ENCODE measurements at places on chromosomes 1 and 21.

GRCh38 chr1:223479261-223479660 is 86.0 kb downstream of the CCDC185 start:
- no peak for DNase-seq

DNA sequence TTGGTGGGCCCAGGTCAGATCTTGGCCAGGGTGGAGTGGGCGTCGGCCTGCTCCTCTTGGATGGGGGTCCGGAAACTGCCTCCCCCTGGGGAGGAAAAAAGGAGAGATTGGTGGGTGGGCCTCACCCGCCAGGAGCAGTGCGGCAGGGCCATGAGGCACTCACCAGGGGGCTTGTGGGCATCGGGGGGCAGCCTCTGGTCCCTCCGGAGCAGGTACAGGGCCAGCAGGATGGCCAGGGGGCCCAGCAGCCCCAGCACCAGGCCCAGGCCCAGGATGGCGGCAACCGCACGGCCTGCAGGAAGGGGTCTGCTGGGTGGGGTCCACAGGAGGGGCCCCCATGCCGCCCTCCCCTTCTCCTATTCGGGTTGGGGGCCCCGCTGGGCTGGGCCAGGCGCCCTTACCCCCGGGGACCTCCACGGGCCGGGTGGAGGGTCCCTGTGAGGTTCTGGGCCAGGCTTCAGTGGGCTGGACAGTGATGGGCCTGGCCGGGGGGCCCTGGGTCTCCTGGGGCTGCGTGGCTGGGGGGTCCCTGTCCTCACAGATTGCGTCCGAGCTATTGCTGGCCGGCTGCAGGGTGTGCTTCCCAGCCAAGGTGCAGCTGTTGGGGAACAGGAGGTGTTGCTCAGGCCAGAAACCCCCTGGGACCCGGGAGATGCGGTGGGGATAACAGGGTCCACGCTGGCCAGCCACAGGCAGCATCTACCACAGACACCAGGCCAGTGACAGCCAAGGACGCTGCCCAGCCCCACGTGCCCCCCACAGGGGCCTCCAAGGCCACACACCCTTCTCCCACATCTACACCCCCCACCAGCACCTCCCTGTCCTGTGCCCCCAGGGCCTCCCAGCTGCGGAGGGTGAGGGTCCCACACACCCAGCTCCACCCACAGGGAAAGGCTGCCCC is 2.2 kb downstream of the TNFRSF4 start:
- no peak for DNase-seq

- DNase-seq, result no peak
Measured at GRCh38 chr1:40030528-40031135, 9.9 kb upstream of the CAP1 start.

- peak; percentile 94 for DNase-seq
Measured at GRCh38 chr1:160101037-160101716, 2.8 kb upstream of the IGSF8 start.

DNA sequence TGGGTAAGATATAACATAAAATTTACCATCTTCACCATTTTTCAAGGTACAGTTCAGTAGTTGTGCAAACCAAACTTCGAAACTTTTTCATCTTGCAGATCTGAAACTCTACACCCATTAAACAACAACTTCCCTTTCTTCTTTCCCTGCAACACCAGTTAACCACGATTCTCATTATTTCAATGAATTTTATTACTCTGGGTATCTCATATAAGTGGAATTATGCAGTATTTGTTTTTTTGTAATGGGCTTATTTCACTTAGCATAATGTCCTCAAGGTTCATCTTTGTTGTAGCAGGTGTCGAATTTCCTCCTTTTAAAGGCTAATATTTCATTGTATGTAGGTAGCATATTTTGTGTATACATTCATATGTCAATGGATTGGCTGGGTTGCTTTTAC is 146.1 kb downstream of the SPATA46 start:
- no peak for DNase-seq

DNA sequence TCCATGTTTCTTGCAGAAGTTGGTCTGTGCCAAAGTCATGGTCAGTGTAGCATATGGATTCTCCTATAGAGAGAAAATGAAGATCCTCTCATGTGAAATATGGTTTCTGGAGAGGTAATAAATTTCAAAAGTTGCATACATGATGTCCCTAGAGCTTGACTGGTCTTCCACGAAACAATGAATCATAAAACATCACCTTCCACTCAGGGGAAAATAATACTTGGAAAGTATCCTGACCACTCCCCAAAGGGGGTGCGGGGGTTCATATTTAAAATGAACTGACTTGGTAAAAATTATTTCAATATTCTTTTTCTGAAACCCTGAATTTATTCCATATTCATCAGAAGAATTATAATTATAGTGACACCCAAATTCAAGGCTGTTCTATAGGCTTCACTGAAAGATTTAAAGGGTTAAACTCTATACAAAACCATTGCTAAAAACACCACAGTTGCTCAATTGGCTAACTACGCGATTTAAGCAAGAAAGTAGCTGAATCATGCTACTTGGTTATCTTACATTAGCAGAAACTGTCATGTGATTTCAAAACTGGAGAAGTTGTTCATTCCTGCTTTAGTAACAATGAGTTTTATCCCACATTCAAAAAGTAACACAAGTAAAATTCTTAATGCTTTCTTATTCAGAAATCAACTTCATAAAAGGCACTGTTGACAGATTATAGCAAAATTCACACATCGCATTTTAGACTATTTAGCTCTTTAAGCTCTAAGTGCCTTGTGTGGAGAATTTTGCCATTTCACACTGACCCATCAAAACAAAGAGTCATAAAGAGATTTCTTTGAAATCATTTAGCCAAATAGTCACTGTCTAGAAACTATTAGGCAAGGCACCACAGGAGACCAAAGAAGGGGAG is 5.3 kb downstream of the CREG1 start:
- DNase-seq, result no peak

GRCh38 chr21:38488640-38489270 is 9.5 kb downstream of the ERG start:
- no peak for DNase-seq

DNA sequence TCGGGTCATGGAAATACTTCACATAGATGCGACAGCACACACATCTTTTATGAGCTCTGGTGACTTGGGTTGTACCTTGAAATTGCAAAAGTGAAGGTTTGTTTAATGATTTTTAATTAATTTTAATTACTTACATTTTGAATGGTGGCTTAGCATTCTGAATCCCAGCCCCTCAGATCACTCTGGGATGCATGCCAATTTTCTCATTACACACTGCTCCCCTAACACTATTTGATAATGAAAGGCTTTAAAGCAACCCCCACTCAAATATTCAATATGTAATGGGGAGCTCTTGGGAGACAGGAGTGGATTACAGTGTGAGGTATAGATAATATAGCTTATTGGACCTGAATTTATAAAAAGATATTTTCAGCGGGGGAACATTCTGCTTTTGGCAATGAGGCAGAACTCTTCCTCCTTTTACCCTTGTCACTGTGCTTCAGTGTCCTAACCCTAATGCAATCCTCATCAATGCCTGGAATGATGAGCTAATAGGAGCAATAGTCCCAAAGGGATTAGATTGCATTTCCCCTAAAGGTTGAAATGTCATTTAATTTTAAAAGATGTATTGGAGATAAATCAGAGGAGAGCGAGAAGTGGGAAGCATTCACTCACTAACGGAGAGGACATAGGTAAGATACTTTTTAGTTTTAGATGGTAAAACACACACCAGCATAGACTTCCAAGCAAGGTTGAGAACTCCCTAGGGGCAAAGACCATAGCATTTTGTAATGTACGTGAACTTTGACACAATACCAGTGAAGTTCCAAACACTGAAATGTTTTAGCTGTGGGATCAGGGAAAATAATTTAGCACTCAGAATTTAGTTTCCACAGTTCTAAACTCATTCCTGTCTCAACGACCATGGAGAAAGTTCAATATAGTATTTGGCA is 384.1 kb upstream of the PLXNA2 start:
- DNase-seq, result no peak

- no peak for DNase-seq
Measured at GRCh38 chr1:92301021-92301420, 2.2 kb downstream of the RPAP2 start.

DNA sequence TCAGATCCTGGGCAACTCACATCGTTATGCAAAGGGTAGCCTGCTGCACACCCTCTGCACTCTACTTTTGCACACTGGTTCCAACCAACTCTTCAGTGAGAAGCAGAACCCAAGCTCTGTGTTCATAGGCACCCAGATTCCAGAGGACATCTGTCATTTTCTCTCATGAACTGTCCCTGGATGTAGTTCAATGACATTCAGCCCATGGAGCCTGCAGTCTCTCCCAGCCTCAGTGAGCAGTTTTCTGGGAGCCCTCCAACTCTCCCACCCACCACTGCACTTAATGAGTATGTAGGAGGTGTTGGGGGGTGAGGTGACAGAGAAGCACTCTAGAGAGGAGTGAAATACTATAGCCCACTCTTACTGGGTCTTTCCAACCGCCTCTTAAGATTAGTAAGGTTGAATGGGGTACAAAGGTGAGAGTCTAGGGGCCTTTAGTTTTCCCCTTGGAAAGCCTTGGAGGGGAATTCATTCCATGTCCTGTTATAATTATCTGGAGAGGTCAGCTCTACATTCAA is 58.1 kb upstream of the APOBEC4 start:
- DNase-seq, result no peak

- DNase-seq, result no peak
Measured at GRCh38 chr1:171740356-171740863, 1.5 kb downstream of the VAMP4 start.

DNA sequence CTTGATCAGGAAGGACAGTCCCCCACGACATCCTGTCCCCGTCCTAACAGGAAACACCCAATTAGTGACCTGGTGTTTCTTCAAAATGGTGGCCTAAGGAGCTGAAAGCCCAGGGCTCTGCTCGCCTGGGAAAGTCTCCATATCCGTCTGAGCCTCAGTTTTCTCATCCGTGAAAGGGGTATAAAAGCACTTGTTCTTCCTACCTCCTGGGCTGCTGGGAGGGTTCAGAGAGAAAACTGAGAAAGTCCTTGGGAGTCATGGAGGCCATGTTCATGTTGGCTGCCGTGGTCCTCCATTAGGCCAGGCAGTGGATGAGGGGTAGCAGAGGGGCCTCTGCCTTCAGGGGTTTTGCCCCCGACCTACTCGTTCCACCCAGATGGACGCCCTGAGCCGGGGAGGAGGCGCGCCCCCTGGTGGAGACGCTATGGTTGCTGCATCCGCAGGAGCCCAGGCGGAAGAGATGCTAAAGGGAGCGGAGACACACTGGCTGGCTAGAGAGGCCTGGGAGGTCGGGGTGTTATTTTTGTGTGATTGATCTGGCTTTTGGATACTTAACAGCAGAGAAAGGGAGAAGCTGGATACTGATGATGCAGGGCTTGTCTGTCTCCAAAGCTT is 113.5 kb downstream of the PRDM2 start:
- no peak for DNase-seq

- no peak for DNase-seq
Measured at GRCh38 chr1:40884055-40884795, 22.1 kb upstream of the CITED4 start.

DNA sequence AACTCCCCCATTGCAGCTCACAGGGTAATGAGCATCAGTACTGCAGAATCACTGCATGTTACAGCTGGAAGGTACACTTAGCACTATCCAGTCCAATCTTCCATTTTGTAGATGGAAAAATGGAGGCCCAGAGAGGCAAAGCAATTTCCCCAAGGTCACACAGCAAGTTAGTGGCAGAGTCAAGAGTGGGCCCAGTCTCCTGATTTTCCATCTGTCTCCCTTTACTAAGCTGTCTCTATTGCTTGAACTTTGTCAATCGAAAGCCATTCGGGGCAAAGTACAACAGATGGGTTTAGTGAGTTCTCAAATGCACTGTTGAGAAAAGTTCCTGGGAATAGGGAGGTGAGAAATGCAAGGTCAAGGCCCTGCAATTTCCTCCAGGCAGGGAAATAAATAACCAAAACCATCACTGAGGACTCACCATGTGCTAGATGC is 50.4 kb upstream of the IFFO2 start:
- DNase-seq, result no peak

- DNase-seq, result no peak
Measured at GRCh38 chr1:12436817-12437599, 181.0 kb downstream of the DHRS3 start.

GRCh38 chr21:15841856-15842564 is 112.2 kb downstream of the USP25 start:
- no peak for DNase-seq

DNA sequence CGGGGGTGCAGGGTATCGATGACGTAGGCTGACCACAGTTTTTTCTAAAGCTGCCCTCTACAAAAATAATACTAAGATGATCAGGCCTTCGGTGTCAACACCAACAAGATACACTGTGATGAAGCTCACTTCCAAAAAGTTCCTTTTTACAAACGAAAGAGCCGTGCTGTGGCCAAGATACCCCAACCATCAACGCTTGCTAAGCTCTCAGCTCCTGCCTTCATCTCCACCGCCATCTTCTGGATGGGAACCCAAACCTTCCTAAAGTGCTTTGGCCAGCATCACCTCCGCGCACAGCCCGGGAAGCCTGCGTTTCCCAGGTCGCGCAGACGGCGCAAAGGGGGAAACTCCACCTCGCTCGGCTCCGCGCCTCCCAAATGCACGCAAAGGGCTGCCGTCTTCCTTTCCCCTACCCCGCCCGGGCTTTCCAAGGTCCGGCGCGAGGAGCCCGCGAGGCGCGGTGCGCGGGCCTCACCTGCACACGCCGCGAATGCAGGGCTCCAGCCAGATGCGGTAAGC is 541 bp downstream of the USP48 start:
- peak; percentile 77 for DNase-seq

DNA sequence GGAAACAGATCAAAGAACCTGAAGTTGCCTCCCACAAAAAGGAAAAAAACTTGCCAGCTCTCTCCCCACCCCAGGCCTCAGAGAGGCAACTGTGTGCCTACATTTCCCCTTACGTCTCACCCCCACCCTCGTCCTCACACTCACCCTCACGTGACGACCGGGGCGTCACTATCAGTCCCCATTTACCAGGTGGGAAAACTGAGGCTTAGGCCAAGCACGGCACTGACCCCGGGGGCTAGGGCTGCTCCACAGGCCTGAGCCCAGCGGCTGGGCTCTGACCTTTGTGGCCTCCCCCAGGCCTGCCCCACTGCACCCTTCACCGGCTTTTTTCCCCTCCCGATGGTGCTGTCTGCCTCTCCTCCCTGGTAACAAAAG is 51.5 kb upstream of the RUNX3 start:
- DNase-seq, result no peak

DNA sequence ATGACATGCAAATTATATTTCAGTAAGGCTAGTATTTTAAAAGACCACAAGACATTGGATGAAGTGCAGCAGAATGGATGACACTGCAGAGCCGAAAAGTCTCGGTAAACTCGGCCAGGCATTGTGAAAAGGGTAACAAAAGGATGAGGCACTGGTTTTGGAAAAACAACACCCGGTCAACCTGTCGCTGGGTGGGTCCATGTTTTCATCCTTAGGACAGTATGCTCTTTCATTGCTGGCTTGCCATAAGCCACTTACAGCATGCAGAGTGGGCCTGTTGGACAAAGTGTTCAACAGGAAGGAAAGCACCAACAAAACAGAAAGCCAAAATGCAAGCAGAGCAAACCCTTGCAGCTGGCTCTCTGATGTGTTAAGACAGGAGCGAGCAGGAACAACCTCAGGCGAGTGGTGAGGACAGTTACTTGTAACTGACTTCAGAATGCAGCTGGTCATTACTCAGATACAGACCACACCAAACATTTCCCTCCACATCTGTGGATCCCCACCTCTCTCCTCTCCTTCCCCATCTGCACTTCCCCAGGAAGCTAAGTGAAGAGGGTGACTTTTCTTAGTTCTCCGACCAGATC is 2.9 kb upstream of the RCAN1 start:
- no peak for DNase-seq

GRCh38 chr1:160428053-160428452 is 27.7 kb downstream of the VANGL2 start:
- DNase-seq, result no peak

- peak; percentile 41 for DNase-seq
Measured at GRCh38 chr1:44609412-44609767, 64.9 kb downstream of the TMEM53 start.

Measured in cerebellar cortex (tissue), 1 donor.